ENCODE measurements at places on chromosomes 5 and 9.

GRCh38 chr5:5665225-5666075 is 243.0 kb downstream of the ICE1 start:
- no peak for DNase-seq

DNA sequence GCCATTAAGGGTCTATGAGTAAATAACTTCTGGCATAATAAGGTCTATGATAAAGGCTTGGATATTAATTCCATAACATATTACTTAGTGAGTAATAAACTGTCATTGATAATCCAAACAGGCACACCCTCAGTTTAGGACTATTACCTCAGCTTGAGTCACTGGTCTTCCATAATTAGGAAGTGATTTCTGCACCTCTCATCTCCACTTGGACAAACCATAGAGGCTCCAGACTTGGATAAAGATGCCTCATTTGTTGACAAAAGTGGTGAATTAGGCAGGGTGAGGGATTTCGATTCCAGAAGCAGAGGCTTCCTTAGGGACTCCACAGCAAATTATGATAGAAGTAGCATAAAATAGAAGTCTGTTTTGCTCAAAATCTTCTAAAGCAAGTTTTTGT is 127.5 kb upstream of the MTAP start:
- no peak for DNase-seq

- DNase-seq = no peak
These were observed 151.7 kb upstream of the MPDZ start for GRCh38 chr9:13431222-13431536.

DNA sequence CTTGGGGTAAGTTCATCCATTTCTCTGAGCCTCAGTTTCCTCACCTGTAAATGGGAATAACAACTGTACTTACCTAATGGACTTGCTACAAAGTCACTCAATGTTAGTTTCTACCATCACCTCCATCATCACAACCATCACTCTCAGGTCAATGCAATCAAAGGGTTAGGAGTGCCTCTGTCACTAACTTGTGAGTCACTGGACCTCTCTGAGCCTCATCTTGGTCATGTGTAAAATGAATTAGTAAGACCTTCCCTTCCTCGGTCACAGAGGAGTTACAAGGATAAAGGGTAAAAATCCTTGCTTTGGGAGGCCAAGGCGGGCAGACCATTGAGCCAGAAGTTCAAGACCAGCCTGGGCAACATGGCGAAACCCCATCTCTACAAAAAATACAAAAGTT is 12.8 kb downstream of the FABP6 start:
- no peak for DNase-seq

GRCh38 chr9:109797006-109797405 is 17.0 kb downstream of the PALM2AKAP2 start:
- no peak for DNase-seq

GRCh38 chr5:76319673-76320072 is 83.4 kb upstream of the IQGAP2 start:
- DNase-seq = no peak

GRCh38 chr5:65978251-65978650 is 51.9 kb downstream of the ERBIN start:
- no peak for DNase-seq

DNA sequence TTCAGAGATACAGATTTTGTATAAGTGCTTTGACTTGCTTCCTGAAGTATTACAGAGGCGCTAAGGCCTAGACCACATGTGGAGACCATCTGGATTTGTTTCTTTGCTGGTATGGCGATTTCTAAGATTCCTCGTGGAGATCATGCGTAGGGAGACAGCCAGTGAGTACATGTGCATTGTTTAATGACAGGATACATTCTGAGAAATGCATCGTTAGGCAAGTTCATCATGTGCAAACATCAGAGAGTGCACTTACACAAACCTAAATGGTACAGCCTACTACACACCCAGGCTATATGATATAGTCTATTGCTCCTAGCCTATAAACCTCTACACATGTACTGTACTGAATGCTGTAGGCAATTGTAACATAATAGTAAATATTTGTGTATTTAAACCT is 16.5 kb upstream of the CEP120 start:
- DNase-seq = no peak

DNA sequence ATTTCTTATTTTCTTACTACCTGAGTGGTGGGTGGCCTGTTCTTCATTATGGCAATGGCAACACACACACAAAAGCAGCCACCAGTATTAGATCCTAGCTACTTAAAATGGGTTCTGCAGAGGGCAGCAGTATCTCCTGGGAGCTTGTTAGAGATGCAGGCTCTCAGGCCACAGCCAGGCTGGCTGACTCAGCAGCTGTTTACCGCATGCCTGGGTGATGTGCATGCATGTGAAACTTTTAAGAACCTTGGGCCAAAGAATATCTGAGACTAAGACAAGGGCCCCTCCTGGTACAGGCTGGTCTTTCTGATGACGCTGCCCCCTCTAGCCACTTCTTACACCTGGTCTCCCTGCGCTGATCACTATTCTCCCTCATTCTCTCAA is 399.0 kb downstream of the MED10 start:
- peak; percentile 2 for DNase-seq

DNA sequence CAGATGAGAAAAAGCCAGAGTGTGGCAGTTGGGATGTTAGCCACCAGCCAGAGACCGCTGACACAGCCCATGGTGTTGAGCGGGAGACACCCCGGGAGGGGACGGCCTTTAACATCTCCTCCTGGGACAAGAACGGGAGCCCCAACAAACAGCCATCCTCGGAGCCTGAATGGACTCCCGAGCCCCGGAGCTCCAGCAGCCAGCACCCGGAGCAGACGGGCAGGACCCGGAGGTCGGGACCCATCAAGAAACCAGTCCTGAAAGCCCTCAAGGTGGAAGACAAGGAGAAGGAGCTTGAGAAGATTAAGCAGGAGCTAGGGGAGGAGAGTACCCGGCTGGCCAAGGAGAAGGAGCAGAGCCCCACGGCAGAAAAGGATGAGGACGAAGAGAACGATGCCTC is 28.0 kb upstream of the POMT1 start:
- no peak for DNase-seq

GRCh38 chr5:76938177-76938576 is 14.7 kb upstream of the CRHBP start:
- no peak for DNase-seq

GRCh38 chr5:172567294-172567693 is 73.8 kb upstream of the NEURL1B start:
- no peak for DNase-seq

GRCh38 chr5:145429170-145429569 is 406.0 kb downstream of the PRELID2 start:
- DNase-seq = no peak

GRCh38 chr9:124356745-124357390 is 58.4 kb downstream of the PSMB7 start:
- no peak for DNase-seq

- DNase-seq = no peak
These were observed 109.4 kb upstream of the LMX1B start for GRCh38 chr9:126504086-126504976.

DNA sequence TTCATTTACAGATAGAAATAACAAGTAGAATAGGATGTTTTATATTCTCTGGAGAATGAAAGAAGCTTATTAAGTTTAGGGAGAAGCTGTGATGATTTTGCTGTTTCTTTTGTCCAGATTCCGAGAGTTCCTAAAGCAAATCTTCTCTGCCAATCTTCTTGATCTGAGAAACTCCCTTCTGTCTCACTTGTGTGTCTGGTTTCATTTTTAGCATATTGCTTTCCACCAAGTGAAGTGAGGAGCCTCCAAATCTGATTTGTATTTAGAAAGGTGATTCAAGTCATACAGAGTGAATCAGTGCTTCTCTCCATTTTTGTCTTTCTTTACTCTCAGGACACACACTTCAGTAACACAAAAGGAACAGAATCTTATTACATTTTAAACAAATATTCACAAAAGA is 48.4 kb downstream of the STX17 start:
- DNase-seq = no peak

GRCh38 chr9:70080481-70081119 is 37.0 kb downstream of the MAMDC2 start:
- DNase-seq = no peak

DNA sequence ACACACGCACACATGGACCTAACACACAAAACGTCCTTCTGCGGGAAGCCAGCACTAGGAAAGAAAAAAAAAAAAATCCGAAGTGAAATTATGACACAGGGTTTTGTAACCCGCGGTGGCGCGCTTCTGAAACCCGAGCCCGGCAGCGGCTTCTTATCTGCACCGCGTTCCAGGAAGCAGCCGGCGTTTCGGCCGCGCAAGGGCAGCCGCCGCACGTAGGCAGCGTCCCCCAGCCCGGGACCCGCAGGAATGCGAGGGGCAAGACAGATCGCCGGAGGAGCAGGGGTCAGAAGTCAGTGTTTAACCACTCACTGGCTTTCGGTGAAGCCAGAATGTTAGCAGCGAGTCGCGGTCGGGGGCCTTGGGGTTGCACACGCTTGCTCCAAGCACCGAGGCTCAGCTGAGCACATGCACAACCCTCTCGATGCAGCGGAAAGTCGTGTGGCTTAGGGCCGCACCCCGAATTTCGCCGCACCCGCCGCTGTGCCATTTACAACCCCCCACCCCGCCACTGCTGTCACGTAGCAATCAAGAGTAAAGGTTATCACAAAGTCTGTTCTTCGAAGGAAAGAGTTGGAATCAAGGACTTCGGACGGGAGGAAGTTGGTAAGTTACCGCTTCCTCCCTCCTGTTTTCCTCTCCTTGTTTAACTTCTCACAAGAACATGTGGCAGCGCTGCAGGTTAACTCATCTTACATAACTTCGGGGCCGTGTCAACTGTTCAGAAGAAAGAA is 167.9 kb downstream of the AUH start:
- DNase-seq = peak; percentile 62

DNA sequence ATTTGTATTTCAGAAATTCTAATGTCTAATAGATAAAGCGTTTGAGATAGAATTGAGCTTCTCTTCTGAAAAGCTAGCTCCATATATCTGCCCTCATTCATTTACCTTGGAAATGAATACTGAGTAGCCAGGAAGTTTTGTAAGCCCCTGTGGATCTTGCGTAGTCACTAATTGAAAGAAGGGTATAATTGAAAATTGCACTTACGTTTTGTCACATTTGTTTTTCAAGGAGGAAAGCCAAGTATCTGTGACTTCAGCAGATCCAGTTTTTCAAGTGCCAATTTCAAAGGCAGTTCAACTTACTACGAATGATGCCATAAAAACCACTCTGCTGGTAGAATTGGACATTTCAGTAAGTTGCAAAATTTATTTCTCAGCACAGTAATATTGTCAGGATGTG is 14.0 kb downstream of the MTRR start:
- no peak for DNase-seq

GRCh38 chr5:125199968-125200865 is 453.8 kb upstream of the ZNF608 start:
- no peak for DNase-seq

DNA sequence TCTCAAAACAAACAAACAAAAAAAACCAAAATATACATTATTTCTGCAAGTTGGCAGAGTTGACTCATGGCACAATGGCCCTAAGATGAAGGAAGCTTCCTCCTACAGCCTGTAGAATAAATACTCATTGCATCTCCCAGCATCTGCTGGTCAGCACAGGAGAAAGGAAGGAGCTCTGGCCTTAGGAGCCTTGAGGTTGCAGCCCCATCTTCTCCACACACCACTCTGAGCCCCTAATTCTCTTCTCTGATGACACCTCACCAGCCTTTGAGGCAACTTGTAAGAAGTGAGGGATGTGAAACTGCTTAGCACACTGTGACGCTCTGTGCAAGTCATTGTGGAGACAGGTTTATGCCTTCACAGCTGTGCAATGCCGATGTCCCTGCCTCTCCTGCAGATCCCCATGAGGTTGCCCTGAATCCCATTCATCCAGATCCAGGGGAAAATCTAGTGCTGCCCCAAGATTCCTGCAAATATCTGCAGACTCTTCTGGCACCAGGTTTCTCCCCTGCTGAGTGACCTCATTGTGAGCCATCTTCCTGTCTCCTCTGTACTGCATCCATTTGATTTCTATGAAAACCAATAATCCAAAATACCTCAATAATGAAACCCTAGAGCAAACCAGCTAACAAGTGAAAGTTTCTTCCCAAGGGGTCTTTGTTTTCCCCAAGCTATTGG is 65.3 kb upstream of the TGFBR1 start:
- no peak for DNase-seq

- no peak for DNase-seq
These were observed 12.1 kb downstream of the NOTCH1 start for GRCh38 chr9:136533775-136534157.

DNA sequence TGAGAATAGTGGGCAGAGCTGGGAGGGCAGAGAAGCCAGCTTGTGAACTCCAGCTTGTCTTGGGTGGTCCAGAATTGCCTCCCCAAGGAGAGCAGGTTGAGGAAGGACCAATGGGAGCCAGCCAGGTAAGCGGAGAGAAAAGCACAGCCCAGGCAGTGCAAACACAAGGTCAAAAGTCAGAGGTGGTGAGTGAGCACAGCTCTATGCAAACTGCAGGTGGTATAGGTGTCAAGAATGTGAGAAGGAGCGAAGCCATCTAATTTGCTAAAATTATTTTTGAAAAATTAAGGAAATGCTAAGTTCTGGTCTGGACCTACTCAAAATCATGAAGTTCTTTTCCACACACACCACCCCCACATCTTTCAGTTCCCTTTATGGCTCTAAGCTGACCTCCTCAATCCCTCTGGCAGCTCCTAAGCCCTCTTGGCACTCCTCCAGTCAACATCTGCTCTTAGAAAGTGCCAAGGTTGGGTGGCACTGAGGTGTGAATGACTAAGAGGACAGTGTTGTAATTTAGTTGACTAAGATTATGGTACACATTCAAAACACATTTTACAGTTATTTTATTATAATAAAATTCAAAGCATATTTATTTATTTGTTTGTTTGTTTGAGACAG is 6.6 kb upstream of the OTULINL start:
- no peak for DNase-seq

DNA sequence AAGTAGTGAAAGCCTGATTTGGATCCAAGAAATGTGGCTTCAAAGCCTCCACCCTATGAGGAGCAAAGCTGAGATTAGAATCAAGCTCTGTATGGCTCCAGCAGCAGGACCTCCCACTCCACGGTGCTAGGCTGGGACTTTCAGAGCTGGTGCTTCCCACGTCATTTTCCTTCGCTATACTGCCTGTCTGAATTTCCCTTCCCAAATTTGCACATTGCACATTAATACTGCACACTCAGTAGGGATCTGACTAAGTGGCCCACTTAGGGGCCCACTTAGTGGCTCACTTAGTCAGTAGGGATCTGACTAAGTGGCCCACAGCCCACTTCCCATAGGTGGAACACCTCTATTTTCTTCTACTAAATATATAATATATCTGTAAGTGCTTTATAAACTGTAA is 14.1 kb upstream of the SPDL1 start:
- DNase-seq = no peak

- DNase-seq = no peak
These were observed 189.5 kb upstream of the PPP1R26 start for GRCh38 chr9:135290086-135290485.

- no peak for DNase-seq
These were observed 5.9 kb downstream of the FAM78A start for GRCh38 chr9:131270171-131271015.

GRCh38 chr9:12670006-12670405 is 23.2 kb upstream of the TYRP1 start:
- DNase-seq = no peak

DNA sequence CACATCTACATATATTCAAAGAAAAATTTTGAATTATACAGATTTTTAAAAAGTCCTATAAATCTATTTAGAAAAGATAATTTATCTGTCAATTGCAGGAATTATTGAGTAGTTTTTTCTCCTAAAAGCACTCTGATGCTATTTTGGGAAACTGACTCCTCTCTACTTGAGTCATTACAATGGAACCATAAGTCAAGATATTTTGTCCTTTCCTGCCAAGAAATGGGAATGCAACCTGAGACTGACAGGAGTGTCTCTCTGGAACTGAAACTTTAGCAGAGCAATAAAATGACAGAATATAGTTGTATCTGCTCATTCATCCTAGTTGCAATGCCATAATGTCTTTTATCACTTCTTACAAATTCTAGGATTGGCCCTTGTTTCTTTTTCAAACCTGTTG is 48.6 kb downstream of the CARTPT start:
- no peak for DNase-seq
